ENCODE measurements at places on chromosomes 4 and X.

GRCh38 chrX:10031746-10032145 lies 64.6 kb downstream of the CLDN34 start:
- no peak for DNase-seq

GRCh38 chr4:123024710-123025109 lies 102.3 kb upstream of the NUDT6 start:
- no peak for DNase-seq

DNA sequence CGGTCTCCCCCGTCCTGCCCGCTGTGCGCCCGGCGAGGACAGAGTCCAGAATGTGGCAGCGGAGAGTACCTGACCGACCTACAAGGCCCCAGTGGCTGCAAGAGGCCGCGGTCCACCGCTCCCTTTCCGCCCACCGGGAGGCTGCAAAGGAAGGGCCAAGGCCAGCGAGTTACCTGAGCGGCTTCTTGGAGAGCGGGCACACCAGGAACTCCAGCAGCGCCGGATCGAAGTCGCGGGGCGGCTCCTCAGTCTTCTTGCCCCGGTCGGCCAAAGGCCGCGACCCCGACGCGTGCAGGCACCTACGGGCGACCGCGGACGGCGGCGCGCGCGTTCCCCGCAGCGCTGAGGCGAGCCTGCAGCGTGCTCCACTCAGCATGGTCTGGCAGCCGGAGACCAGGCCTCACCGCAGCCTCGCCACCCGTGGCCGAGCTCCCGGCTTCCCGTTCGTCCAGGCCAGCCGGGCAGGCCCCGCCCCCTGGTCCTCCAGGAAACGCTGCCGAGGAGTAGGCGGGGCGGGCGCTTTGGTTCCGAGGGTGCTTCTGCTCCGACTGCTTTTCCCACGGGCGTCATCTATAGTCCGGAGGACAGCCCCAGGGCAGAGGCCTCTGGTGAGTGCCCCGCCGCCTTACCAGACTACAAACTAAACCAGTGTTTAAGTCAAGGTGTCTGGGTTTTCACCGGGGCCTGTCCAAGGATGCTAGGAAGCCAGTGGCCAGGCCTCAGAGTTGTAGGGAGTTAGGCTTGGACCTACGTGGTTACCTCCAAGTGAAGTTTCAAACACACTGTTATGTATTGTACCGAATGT lies at the start of gene PYURF:
Gene PYURF (minus strand): TSS at position 452 of the 805 bp plus-strand sequence. CDS start 76 bp downstream, at position 376.
- DNase-seq = peak; percentile 71

DNA sequence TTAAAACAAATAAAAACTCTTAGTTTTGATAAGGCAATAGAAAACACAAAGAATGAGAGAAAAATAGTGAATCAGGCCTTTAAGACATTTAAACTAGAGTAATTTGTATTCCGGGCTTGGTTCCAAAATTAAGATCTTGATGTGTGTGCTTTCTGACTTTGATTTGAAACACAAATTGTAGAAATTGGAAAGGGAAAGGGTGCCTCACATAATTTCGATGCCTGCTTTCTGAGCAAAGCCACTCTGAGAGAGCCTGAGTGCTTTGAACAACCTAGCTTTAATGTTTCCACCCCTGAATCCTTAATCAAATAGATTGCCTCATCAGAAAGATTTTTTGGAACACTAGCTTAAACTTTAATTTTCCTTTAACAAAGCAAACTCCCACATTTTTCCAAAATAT lies 666.8 kb downstream of the PCDH18 start:
- no peak for DNase-seq

- no peak for DNase-seq
Observed at GRCh38 chrX:67044029-67044653, 405.3 kb upstream of the EDA2R start.

GRCh38 chr4:124409044-124409443 lies 303.5 kb downstream of the ANKRD50 start:
- no peak for DNase-seq

GRCh38 chr4:187996502-187997177 lies 1.1 kb downstream of the ZFP42 start:
- DNase-seq = no peak

GRCh38 chr4:135359128-135359527 lies 1157.5 kb upstream of the PABPC4L start:
- DNase-seq = no peak

GRCh38 chr4:89482251-89482650 lies 174.7 kb upstream of the GPRIN3 start:
- DNase-seq = no peak

DNA sequence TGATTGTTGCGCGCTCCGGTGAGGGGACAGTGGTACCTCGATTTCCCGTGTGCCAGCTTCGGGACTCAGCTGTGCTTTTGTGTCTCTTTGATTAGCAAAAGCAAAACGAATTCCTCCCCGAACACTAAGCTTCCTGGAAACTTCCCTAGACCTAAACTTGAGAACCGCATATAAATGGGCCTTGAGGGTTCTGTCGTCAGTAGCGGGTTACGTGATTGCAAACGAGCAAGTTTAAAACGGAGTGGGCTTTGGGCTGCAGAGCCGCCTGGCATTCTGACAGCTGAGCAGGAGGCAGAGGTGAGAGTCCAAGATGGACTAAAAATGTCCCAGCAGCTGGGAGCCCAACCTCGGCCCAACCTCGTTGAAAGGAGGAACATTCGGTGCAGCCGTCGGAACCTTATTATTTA lies 1.2 kb upstream of the TAPT1 start:
- peak; percentile 11 for DNase-seq

DNA sequence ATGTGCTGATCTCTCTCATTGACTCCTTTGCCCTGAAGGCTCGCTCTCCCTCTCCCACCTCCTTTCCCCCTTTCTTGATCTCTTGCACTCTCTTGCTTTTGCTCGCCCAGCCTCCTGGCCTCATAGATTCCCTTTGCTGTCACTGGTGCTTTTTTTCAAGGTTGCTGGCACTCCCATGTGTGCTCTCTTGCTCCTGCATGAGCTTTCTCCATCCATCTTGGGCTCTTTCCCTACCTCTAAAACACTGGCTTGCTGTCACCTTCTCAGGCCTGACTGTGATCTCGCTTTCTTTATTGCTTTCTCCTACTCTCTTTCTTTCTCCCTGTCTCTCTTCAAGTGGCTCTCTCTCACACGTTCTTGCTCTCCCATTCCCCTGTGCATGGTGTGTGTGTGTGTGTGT lies 202.0 kb downstream of the HS6ST2 start:
- DNase-seq = no peak

GRCh38 chr4:153394945-153395344 lies 50.5 kb downstream of the MND1 start:
- no peak for DNase-seq

DNA sequence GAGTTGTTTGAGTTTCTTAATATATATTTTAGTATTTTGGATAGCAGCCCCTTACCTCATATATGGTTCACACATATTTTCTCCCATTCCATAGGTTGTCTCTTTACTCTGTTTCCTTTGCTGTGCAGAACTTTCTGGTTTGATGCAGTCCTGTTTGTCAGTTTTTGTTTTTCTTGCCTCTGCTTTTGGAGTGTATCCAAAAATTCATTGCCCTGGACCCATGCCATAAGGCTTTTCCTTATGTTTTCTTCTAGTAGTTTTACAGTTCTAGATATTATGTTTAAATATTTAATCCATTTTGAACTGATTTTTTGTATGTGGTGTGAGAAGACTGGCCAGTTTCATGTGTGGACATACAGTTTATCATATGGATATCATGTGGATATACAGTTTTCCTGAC lies 58.5 kb upstream of the NUDT6 start:
- DNase-seq = no peak

- peak; percentile 25 for DNase-seq
Observed at GRCh38 chr4:184310171-184310567, 92.5 kb upstream of the ENPP6 start.

DNA sequence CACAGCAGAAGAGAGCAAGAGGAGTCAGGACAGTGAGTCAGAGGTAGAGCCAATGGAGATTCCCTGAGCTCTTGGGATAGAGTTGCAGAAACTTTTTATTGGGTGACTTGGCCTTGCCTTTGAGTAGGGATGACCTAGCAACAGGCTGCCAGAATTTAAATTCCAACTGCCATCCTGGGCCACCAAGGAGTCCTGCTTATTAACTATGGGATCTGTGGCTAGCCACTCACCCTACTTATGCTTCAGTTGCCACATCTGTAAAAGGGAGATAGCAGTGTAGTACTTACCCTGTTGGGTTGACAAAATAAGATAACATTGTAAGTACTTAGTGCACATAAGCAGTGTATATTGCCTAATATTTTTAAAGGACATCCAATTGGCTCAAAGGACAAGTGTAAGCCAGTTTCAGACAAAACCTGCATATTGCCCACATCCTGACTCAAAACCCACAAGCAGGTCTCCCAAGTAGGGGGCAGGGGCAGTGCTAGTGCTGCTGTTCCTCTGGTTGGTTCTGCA lies 43.5 kb upstream of the TMEM164 start:
- no peak for DNase-seq

- no peak for DNase-seq
Observed at GRCh38 chr4:2051086-2051485, 8.0 kb upstream of the NAT8L start.
